Activated CD4-positive, alpha-beta memory T cell treated with anti-CD3 and anti-CD28 coated beads for 36 hours (primary cell): ENCODE measurements at places on chromosomes 2 and 18. TPM values are rescaled to one million over a fixed set of nuclear protein-coding genes. Genes with fewer than 3 reads are reported as not detected.

The TMEM169 gene
- 2.7 TPM for total RNA-seq

The LRP1B gene
- total RNA-seq: not detected

The KCNS3 gene
- total RNA-seq: 0.19 TPM

The REG3G gene
- not detected for total RNA-seq

The KRTCAP3 gene
- total RNA-seq: 5.4 TPM

The CYP26B1 gene
- not detected for total RNA-seq

The DNAH7 gene
- total RNA-seq: 0.17 TPM

DNA sequence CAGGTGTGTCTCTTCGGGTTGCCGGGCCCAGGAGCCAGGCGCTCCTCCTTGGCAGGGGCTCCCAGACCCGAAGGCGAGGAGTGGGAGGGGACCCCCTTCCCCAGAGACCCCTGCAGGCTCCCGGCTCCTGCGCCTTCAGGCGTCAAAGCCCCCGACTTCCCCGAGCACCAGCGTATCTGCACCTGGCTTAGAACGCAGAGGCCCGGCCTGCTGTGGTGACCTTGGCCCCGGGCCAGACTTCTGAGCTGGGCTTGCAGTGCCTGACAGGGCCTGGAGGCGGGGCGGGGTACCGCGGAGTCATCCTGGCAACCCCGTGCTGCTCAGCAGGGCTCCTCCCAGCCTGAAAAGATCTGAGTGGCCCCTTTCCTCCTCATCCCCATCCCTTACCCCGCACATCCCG lies 27.0 kb downstream of the SKA1 start:
- H3K27ac ChIP-seq: no peak overlapping the region
- peaks cover 48% of the 10 kb centered on the region for H3K27me3 ChIP-seq
- peak; percentile 17 for DNase-seq
- peaks cover 3% of the 10 kb centered on the region for H3K4me1 ChIP-seq

DNA sequence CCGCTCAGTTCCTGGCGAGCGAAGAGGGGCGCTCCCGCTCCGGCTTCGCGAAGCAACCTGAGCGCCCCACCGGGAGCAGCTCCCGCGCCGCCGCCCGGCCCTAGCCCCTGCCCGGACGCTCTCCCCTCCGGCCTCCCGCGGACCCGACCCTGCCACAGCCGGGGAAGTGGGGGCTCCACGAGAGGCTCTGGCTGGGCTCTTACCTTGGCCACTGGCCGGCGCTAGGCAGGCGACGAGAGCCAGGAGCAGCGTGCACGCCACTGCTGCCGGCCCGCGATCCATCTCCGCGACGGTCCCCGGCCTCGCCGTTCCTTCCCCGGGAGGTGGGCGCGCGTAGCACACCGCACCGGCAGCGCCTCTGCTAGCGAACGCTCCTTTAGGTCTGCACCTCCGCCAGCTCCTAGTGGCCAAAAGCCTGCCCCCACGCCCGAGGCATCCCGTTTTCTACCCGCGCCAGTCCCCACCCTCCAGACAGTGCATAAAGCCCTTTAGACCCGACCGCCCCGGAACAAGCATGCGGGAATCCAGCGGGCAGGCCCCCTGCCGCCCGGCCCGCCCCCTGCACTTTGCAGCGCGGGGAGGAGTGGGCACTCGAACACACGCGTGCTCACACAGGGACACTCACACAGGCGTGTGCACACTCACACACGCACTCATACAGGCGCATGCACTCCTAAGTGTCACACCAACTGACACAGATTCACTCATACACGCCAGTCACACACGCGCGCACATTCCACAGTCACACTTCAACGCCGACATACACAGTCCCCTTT lies at the start of gene LRP2:
TSS of gene LRP2 (minus strand) at position 417 of the 776 bp plus-strand sequence. CDS start at position 282, 135 bp downstream.
- H3K27me3 ChIP-seq: peaks cover 30% of the 10 kb centered on the region
- DNase-seq: peak; percentile 31

DNA sequence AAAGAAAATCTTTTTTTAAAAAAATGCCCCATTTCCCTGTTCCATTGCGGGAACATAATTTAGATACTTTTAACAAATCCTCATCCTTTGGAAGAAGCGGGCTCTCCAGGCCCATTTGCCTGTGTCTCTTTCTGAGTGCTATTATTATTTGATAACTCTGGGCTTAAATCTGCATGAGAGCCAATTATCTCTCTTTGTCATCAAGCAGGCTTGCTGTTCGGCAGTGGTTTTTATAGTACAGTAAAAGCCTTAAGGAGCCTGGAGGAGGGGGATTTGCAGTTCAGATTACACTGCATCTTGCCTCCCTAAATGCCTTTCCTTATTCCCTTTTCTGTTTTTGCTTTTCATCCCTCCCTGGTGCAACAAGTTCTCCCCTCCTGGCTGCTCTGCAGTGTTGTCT lies 50.6 kb downstream of the CELF4 start:
- DNase-seq: no peak
- no peaks in the 10 kb centered on the region for H3K4me1 ChIP-seq
- no peak overlapping the region for H3K27ac ChIP-seq
- no peaks in the 10 kb centered on the region for H3K36me3 ChIP-seq
- no peak overlapping the region for H3K4me3 ChIP-seq
- H3K27me3 ChIP-seq: no peaks in the 10 kb centered on the region

- H3K4me1 ChIP-seq: peaks cover 5% of the 10 kb centered on the region
- DNase-seq: no peak
- H3K27ac ChIP-seq: no peak within 1 kb of the TSS
- no peaks in the 10 kb centered on the region for H3K36me3 ChIP-seq
- peak within 1 kb of the TSS; percentile 23 for H3K4me3 ChIP-seq
These were observed at the start of gene TMEM37 for GRCh38 chr2:119431155-119431975. TSS of gene TMEM37 (plus strand) at chr2:119431854. CDS start at chr2:119431904, 50 bp downstream.

DNA sequence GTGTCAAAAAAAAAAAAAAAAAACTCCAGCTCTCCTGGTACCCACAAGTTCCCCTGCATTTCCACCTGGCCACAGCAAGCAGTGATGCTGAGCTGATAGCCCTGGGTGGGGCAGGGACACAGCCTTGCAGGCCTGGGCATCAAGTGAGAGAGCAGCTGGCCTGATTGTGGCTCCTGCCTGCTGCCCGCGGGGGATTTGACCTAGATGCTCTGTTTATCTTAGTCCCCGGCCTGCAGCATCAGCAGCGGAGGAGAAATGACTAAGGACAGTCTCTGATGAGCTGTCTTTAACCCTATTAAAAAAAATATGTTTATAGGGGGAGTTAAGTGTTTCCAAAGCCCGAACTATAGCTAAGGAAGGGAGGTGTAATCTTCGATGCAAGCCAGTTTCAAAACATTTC lies 102.6 kb downstream of the MTCL1 start:
- H3K4me1 ChIP-seq: peaks cover 14% of the 10 kb centered on the region
- no peak for DNase-seq
- H3K4me3 ChIP-seq: no peak overlapping the region
- no peaks in the 10 kb centered on the region for H3K27me3 ChIP-seq

DNA sequence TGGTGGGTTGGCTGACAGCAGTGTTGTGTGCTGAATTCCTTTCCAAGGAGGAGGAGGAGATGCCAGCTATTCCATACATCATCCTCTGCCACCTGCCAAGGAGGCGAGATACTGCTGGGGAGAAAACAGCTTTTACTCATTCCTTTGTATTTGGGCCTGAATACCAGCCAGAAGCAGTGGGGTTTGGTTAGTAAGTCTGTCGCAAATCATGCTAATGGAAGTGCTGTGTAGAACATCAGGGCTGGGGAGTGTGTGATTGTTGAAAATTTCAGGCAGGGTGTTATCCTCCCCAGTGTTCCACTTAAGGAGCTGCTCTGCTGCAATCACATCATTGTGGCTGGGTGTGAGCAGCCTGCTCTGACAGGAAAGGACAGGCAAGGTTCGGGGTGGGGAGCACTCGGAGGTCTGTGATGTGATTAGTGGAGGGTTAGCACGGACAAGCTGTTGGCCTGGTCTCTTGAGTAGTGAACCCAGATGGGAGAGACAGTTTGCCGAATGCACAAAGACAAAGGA lies 128.2 kb upstream of the DLX2 start:
- H3K4me1 ChIP-seq: peaks cover 29% of the 10 kb centered on the region
- no peak for DNase-seq
- no peak overlapping the region for H3K4me3 ChIP-seq
- H3K27ac ChIP-seq: no peak overlapping the region
- H3K36me3 ChIP-seq: no peaks in the 10 kb centered on the region

DNA sequence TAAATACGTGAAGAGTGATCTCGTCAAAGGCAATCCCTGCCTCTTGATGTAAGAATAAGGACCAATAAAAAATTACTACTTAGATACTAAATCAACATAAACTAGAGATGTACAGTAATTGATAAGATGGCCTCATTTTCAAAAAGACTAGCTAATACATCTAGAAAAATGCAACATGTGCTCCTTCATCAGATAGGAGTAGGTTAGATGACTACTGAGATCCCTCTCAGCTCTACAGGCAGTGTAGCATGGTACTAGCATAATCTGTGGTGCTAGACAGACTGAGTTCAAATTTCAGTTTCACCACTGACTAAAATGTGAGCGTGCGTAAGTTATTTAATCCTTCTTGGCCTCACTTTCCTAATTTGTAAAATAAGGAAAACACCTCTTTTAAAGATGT lies 82.6 kb upstream of the FRZB start:
- H3K36me3 ChIP-seq: peaks cover 21% of the 10 kb centered on the region
- H3K4me3 ChIP-seq: no peak overlapping the region
- no peak overlapping the region for H3K27ac ChIP-seq
- DNase-seq: no peak
- H3K27me3 ChIP-seq: no peaks in the 10 kb centered on the region

DNA sequence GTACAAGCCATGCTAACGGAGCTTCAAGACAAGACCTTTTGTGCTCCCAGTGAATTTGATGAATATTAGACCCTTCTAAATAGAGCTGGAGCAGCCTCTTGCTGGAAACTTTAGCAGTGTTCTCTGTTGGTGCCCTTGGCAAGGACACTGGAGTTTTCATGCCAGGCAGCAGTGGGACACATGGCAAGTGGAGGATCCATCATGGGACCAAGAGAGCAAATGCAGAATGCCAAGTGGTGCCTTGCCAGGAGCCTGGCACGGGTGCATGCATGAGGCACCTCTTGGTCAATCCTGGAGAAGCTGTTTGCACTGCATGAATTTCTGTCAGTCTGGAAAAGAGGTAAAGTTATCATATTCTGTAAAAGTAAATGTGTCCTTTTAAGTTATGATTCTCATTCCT lies 59.1 kb downstream of the NETO1 start:
- no peak overlapping the region for H3K4me3 ChIP-seq
- no peaks in the 10 kb centered on the region for H3K27me3 ChIP-seq
- H3K36me3 ChIP-seq: no peaks in the 10 kb centered on the region
- no peaks in the 10 kb centered on the region for H3K4me1 ChIP-seq
- DNase-seq: no peak

DNA sequence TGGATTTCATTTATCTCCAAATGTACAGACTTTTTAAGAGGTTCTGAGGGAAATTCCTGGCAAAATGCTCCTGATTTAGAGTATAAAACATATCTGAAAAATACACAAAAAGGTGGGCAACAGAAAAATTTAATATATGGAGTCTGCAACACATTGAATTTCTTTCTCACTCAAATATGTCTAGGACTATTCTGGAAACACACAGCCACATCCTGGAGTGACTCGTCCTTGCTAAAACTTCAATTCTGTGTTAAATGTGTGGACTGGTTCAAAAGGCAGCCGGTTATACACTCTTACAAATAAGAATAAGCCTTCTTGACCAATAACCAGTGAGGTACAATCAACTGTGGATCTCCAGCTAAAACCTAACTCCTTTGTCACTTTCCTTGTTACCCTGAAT lies 44.1 kb upstream of the RND3 start:
- no peak for DNase-seq
- H3K4me3 ChIP-seq: no peak overlapping the region
- H3K36me3 ChIP-seq: no peaks in the 10 kb centered on the region
- no peaks in the 10 kb centered on the region for H3K4me1 ChIP-seq

GRCh38 chr2:120732506-120733237 lies 3.0 kb upstream of the GLI2 start:
- peaks cover 31% of the 10 kb centered on the region for H3K27me3 ChIP-seq
- no peak overlapping the region for H3K27ac ChIP-seq
- no peak overlapping the region for H3K4me3 ChIP-seq
- H3K36me3 ChIP-seq: no peaks in the 10 kb centered on the region

DNA sequence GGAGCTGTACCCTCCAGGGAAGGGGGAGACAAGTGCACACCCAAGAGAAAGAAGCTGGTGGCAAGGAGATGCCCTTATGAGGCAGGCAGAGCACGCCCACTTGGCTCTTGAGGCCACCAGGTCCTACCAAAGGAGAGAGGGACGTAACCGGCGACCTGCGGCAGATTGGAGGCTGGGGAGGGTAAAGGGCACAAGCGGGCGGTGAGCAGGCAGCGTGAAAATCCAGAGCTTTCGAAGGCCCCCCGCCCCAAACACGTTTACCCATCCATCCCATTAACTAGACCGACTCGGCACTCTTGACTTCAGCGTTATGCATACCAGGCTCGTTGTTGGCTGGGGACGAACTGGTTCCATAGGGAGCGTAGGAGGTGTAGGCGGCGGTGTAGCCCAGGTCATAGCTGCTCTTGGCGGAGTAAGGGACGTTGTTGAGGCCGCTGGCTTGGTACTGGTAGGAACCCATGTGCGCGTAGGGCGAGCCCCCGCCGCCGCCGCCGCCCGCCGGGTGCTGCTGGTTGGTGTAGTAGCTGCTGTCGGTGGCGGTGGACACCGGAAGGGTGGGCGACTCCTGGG lies 794 bp downstream of the DLX2 start:
- H3K36me3 ChIP-seq: no peaks in the 10 kb centered on the region
- no peak overlapping the region for H3K27ac ChIP-seq
- peaks cover 54% of the 10 kb centered on the region for H3K4me1 ChIP-seq
- H3K4me3 ChIP-seq: peak overlapping the region; percentile 71
- DNase-seq: no peak

- H3K36me3 ChIP-seq: no peaks in the 10 kb centered on the region
- DNase-seq: no peak
- H3K27me3 ChIP-seq: no peaks in the 10 kb centered on the region
- no peak overlapping the region for H3K4me3 ChIP-seq
- peaks cover 26% of the 10 kb centered on the region for H3K4me1 ChIP-seq
These were observed 5.5 kb upstream of the MAP4K4 start for GRCh38 chr2:101692041-101692440.

- DNase-seq: no peak
- H3K4me3 ChIP-seq: no peak overlapping the region
- H3K27ac ChIP-seq: no peak overlapping the region
These were observed 11.6 kb downstream of the PTPN4 start for GRCh38 chr2:119771331-119771730.

- H3K4me3 ChIP-seq: no peak overlapping the region
- no peaks in the 10 kb centered on the region for H3K27me3 ChIP-seq
- DNase-seq: no peak
- no peak overlapping the region for H3K27ac ChIP-seq
- H3K4me1 ChIP-seq: no peaks in the 10 kb centered on the region
These were observed 564.0 kb downstream of the TNS1 start for GRCh38 chr2:217438821-217439220.

GRCh38 chr18:62023536-62023935 lies 130.7 kb upstream of the RNF152 start:
- no peak overlapping the region for H3K4me3 ChIP-seq
- peaks cover 4% of the 10 kb centered on the region for H3K27me3 ChIP-seq
- no peaks in the 10 kb centered on the region for H3K4me1 ChIP-seq
- H3K36me3 ChIP-seq: no peaks in the 10 kb centered on the region
- no peak overlapping the region for H3K27ac ChIP-seq

- peaks cover 2% of the 10 kb centered on the region for H3K27me3 ChIP-seq
- H3K27ac ChIP-seq: no peak overlapping the region
- no peak overlapping the region for H3K4me3 ChIP-seq
- no peak for DNase-seq
These were observed 370.1 kb downstream of the FBXO15 start for GRCh38 chr18:73777356-73778031.

- no peaks in the 10 kb centered on the region for H3K4me1 ChIP-seq
- no peak overlapping the region for H3K27ac ChIP-seq
- H3K4me3 ChIP-seq: no peak overlapping the region
- no peak for DNase-seq
- H3K36me3 ChIP-seq: no peaks in the 10 kb centered on the region
These were observed 320.9 kb upstream of the FSIP2 start for GRCh38 chr2:185417688-185418087.

- H3K4me3 ChIP-seq: no peak overlapping the region
- peak; percentile 41 for DNase-seq
- H3K27ac ChIP-seq: peak overlapping the region; percentile 38
- H3K4me1 ChIP-seq: peaks cover 17% of the 10 kb centered on the region
These were observed 22.6 kb upstream of the SUCLG1 start for GRCh38 chr2:84481702-84482101.
